ENCODE measurements at places on chromosomes 6 and 20.

GRCh38 chr6:108820006-108820405 lies 28.2 kb upstream of the ARMC2 start:
- no peak for DNase-seq

DNA sequence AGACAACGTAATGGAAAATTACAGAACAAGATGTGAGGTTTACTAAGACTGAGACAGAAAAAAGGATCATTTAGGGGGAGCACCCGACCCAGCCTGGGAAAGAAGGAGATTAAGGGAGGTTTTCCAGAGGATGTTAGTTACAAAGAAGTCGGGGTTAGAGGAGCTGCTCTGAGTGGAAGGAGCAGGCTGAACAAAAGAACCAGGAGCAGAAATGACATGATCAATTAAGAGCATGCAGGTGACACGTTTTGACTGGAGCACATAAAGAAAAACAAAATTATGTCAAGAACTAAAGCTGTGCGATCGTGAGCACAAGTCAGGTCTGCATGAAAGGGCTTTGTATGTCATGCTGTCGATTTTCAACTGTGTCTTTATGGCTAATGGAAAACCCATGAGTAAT lies 417.3 kb upstream of the MARCKS start:
- no peak for DNase-seq

DNA sequence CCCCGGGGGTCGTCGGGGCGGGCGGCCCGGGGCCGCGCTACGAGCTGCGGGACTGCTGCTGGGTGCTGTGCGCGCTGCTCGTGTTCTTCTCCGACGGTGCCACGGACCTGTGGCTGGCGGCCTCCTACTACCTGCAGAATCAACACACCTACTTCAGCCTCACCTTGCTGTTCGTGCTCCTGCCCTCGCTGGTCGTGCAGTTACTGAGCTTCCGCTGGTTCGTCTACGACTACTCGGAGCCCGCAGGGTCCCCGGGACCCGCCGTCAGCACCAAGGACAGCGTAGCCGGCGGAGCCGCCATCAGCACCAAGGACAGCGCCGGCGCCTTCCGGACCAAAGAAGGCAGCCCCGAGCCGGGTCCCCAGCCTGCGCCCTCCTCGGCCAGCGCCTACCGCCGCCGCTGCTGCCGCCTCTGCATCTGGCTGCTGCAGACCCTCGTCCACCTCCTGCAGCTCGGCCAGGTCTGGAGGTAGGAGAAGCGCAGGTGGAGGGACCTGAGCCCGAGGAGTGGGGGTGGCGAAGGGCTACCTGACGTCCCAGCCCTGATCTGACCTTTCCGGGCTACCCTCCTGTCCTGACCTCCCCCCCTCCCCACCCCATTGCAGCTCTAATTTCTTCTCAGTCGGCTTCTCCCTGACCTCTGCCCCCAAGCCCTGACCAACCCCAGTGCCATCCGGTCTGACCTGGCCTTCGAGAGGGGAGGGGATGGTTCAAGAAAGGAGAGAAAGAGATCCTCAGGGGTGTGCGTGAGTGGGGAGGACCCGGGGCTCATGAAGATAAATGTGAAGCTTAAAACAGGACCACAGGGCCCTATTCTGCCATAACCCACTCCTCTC lies 558 bp downstream of the XKR7 start:
- peak; percentile 90 for DNase-seq

GRCh38 chr6:170163405-170164170 lies 127.3 kb downstream of the DLL1 start:
- no peak for DNase-seq

DNA sequence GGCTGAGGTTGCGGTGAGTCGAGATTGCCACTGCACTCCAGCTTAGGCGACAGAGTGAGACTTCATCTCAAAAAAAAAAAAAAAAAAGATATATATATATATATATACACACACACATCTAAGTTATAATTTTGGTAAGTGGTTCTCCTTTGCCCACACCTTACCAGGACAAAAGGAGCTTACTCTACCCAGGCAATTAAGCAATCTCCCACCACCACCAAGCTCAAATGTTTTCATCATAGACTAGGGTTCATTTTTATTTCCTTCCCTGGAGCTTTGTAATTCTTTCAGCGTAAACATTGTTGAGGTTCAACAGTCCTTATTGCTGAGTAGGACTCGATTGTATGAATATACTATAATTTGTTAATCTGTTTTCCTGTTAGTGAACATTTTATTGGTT lies 23.5 kb downstream of the AMD1 start:
- no peak for DNase-seq

GRCh38 chr6:94130478-94130877 lies 711.1 kb upstream of the EPHA7 start:
- DNase-seq: peak; percentile 59

- DNase-seq: no peak
Measured at GRCh38 chr20:60073086-60073485, 114.9 kb downstream of the CDH26 start.

- DNase-seq: peak; percentile 84
Measured at GRCh38 chr6:169831450-169832246, 80.2 kb downstream of the ERMARD start.

DNA sequence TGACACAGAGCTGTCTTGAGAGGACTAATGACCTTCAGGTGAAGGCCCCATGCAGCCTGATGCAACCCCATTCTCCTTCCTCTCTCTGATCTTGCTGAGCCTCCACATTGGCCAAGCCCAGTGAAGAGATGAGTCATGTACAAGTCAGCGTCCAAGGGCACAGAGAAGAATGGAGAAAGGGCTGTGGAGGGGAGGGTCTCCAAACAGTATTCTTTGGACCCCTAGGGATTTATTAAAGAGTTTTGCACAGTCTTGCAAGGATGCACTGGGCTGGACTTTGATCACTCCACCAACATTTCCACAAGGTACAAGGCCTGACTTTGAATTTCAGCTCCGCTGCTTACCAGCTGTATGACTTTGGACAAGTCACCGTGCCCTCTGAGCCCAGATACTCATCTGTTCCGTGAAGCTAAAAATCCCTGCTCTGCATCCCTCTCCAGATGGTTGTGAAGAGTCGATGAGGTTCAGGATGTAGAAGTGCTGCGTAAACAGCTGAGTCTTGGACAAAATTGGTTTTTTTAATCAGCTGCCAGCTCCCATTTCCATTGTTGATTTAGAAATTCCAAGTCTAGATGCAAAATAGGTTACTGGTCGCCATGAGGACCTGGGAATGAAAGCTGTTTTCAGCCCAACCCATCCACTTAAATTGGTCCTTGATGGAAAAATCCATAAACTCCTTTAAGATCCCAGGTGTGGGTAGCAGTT lies 14.1 kb upstream of the KCNG1 start:
- DNase-seq: no peak

DNA sequence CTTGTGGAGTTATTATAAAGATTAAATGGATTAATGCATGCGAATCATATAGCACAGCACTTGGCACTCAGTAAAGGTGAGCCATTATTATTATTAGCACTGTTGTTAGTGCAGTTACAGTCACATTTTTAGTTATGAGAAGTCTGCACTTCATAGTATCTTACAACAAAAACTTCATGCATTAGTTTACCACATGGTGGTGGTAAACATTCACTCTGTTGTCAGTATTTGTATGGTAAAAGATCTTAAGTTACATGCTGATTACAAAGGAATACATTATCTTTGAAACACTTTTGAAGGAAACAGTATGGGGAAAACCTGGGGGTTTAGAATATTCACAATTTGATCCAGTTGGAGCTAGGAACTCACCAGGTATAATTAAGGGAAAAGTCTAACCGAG lies 20.8 kb downstream of the TMEM14A start:
- no peak for DNase-seq
